Kidney capillary endothelial cell (primary cell): ENCODE measurements at places on chromosomes 12 and 14.

DNA sequence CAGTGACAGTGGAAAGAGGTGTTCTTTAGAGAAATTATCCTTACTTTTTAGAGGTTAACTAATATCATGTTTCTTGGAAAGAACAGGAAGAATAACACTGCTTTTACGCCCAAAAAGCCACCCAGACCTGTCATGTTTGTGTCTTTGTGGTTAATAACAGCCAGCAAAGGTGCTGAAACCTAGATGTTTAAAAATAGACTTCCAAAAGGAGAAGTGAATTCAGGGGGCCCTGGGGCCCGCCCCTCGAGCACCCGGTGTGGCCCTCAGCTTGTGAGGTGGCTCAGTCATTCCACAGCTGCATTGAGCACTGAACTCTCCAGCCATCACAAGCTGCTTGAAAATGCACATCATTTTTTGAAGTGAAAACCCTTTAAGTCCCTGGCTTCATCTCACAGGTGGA lies 20.8 kb upstream of the AMN start:
- DNase-seq: no peak

DNA sequence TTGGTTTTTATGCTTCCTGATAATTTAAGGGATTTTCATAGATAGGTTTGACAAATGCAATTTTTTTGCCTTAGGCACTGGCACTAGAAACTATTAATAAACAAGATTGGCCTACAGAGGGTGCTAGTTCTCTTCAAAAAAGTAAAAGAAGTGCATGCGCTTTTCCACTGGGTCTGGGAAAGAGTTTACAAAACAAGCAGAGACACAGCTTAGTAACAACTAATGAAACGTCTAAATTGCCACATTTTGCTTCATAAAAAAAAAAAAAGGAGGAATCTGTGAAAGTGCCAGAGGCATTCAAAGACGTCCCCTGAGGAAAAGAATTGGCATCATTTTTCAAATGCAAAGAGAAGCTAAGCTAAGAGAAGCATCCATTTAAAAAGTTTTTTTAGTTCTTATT lies 58.3 kb upstream of the EEA1 start:
- DNase-seq: peak; percentile 58

GRCh38 chr12:69875416-69875935 lies 50.4 kb downstream of the MYRFL start:
- no peak for DNase-seq

DNA sequence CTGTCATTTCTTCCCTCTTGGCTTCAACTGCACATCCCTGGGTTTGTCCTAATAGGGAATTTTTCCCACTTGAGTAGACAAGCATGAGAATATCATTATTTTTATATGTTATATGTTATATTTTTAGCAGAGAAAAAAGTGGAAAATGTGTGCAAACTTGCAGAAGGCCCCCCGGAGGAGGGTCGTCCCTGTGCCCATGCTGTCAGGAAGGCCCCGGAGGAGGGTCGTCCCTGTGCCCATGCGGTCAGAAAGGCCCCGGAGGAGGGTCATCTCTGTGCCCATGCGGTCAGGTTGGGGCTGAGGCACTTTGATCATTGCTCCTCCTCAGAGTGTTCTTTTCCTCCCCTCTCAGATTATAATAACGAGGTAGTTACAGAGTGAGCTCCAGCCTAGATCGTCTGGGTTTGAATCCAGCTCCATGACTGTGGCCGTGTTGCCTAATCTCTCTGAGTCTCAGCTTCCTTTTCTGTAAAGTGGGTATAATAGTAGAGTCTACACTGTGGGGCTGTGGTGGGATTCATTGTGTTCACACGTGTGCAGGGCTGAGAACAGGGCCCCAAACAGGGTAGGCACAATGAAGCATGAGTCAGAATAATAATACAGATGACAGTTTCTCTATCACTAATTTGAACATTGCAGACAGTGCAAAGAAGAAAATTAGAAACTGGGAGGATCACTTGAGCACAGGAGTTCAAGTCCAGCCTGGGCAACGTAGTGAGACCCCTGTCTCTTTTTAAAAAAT lies 33.4 kb downstream of the ELK3 start:
- no peak for DNase-seq

- no peak for DNase-seq
Measured at GRCh38 chr14:100654814-100655740, 67.9 kb upstream of the BEGAIN start.

GRCh38 chr12:46406352-46407027 lies 33.9 kb upstream of the SLC38A2 start:
- no peak for DNase-seq

GRCh38 chr12:32120419-32120818 lies 13.8 kb downstream of the BICD1 start:
- no peak for DNase-seq

DNA sequence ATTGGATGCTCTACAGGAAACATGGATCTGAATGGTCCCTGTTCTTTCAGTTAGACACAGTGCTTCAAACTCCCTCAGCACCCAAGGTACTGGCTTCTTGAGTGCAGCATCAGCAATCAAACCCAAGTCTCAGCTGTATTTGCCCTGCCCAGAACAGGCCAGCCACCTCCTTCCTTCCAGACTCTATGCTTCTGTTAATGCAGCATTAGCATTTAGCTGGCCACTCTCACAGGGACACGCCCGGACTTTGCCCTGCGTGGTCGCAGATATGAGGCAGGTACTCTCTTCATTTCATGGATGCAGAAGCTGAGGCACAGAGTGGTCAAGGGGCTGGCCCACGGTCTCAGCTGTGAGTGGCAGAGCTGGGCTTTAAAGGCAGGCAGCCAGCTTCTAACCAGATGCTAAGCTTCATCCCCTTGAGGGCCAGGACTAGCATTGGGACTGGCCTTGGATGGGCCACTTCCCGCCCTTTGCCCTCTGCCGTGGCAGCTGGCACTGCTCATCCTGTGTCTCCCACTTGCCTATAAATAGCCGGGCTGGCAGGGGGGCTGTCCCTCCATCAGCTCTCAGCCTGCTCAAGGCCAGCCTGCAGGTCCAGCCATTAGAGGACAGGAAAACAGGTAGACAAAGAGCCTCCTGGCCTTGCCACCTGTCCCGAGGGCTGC lies 1.5 kb upstream of the SLC25A47 start:
- no peak for DNase-seq

- peak; percentile 65 for DNase-seq
Measured at GRCh38 chr12:108629824-108630476, 3.7 kb downstream of the SELPLG start.

DNA sequence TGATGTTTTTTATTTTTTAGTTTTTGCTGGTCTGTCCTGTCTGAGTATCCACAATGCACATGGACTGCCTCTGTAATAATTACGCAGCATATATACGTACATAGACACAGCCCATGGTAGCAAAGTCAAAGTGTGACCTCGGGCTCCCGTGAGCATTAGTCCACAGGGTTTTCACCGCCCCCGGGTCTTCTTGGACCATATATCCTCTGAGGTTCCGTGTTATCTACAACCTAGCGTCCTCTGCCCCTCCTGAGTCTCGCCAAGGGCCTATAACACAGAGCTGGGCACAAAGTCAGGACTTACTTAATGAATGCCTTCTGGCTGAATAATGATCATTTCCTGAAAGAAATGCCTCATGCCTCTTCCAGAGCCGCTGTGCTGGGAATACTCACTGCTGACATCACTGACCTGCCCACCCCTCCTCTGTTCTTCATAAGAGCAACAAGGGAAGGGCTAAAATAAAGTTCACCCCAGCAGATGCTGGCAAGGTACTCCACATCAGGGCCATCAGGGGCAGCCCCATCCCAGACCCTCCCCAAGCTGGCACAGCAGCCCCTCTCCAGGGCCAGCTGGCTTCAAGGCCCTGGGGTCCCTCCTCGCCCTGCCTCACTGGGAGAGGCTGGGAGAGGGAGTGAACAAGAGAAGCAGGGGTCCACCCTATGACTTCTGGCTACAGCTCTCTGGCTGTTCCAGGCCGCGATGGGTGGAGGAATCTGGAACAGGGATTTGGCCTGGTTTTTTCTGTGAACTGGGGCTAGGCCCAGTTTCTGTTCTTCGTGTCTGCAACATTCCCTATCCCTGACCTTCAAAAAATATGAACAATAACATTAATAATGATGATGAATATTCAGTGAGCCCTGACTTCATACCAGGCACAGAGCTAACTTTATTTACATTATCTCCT lies 7.9 kb downstream of the HDAC7 start:
- DNase-seq: no peak
